Stimulated activated effector memory CD8-positive, alpha-beta T cell treated with anti-CD3 and anti-CD28 coated beads, Interleukin-12 subunit alpha, Interleukin-12 subunit beta, amount 100 ng/mL, for 72 hours (primary cell): ENCODE measurements at places on chromosomes 4 and X.

- no peak for DNase-seq
Observed at GRCh38 chr4:147312376-147313046, 168.4 kb upstream of the EDNRA start.

DNA sequence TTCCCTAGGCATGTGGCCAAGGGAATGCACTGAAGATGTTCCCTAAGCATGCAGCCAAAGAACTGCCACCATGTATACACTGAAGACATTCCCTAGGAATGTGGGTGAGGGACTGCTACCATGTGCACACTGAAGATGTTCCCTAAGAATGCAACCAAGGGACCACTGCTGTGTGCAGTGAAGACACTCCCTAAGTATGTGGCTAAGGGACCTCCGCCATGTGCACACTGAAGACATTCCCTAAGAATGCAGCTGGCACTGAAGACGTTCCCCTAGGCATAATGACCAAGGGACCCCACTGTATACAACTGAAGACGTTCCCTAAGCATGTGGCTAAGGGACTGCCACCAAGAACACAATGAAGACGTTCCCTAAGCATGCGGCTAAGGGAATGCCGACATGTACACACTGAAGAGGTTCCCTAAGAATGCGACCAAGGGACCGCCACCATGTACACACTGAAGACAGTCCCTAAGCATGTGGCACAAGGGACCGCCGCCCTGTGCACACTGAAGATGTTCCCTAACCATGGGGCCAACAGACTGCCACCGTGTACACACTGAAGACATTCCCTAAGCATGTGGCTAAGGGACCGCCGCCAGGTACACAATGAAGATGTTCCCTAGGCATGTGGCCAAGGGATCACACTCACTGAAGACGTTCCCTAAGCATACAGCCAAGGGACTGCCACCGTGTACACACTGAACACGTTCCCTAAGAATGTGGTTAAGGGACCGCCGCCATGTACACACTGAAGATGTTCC is 25.6 kb downstream of the DHRSX start:
- no peak for DNase-seq

DNA sequence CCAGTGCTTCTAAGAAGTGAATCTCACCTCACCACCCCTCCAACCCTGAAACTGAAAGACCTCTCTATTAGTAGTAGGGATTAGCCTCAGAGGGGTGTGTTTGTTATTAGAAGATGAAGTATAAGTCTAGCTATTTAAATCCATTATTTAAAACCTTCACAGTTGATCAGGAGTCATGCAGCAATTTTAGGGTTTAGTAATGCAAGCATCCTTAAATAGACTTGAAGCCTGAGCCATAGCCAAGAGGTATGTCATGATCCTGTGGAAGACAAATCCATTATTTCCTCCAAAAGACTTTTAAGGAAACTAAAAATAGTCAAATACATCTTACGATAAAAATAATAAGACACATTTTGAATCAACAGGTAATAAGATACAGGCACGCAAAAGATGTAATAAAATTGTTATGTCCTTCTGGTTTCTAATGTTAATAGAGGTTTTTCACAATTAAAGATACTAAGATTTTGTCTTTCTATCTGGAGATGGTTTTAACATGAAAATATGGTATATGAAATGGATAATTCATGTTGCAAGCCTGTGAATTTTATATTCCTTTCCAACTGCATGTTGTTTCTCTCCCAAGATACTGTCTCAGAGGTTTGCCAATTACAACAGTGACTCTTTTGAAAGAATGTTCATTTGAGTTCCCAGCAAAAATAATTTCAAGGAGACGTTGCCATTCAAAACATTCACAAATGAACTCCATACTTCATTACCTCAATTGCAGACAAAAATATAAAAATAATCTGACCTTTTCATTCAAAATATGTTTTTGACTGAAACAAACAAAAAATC is 68.0 kb downstream of the LUZP4 start:
- no peak for DNase-seq

DNA sequence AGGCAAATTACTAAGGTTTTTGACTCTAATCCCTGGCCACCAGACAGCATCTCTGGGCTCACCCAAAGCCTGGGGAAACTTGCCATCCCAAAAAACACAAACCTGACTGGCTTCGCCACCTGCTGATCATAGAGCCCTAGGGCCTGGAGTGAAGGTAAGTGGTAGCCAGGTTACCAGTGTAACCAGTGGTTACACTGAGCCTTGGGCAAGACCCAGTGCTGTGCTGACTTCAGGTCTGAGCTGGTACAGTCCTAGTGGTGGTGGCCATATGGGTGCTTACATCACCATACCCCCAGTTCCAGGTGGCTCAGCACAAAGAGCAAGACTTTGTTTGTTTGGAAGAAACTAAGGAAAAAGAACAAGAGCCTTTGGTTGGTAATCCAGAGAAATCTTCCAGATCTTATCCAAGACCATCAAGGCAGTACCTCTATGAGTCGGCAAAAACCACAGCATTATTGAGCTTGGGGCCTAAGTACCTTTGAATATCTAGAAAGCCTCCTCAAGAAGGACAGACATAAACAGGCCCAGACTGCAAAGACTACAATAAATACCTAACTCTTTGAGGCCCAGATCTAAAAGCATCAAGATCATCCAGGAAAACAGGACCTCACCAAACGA is 13.7 kb downstream of the MED14 start:
- no peak for DNase-seq

- DNase-seq = no peak
Observed at GRCh38 chr4:169397762-169398161, 127.0 kb upstream of the SH3RF1 start.
